Natural killer cell treated with Interleukin-12 subunit alpha and Interleukin-12 subunit beta and Interleukin-15 and Interleukin-18, amount 100 ng/mL, for 72 hours (primary cell): ENCODE measurements at places on chromosomes 2 and 18. TPM values are rescaled to one million over a fixed set of nuclear protein-coding genes. Genes with fewer than 3 reads are reported as not detected.

- no peaks in the 10 kb centered on the region for H3K36me3 ChIP-seq
- H3K27me3 ChIP-seq = peaks cover 63% of the 10 kb centered on the region
- no peak overlapping the region for H3K27ac ChIP-seq
- H3K4me1 ChIP-seq = peaks cover 8% of the 10 kb centered on the region
- no peak for DNase-seq
- no peak overlapping the region for H3K4me3 ChIP-seq
These were observed 47.0 kb downstream of the ACKR3 start for GRCh38 chr2:236616624-236617023.

GRCh38 chr18:79851950-79852349, 54.2 kb downstream of the KCNG2 start:
- no peaks in the 10 kb centered on the region for H3K4me1 ChIP-seq
- peaks cover 7% of the 10 kb centered on the region for H3K27me3 ChIP-seq
- H3K4me3 ChIP-seq = no peak overlapping the region
- no peak for DNase-seq
- no peak overlapping the region for H3K27ac ChIP-seq
- no peaks in the 10 kb centered on the region for H3K36me3 ChIP-seq

- H3K4me3 ChIP-seq = peak within 1 kb of the TSS; percentile 95
- H3K36me3 ChIP-seq = no peaks in the 10 kb centered on the region
- no peak within 1 kb of the TSS for H3K27ac ChIP-seq
- peaks cover 38% of the 10 kb centered on the region for H3K4me1 ChIP-seq
- H3K27me3 ChIP-seq = peaks cover 68% of the 10 kb centered on the region
These were observed at the start of gene TNFRSF11A for GRCh38 chr18:62324917-62325805. Gene TNFRSF11A (plus strand): TSS chr18:62325310. CDS start chr18:62325353, 43 bp downstream.

DNA sequence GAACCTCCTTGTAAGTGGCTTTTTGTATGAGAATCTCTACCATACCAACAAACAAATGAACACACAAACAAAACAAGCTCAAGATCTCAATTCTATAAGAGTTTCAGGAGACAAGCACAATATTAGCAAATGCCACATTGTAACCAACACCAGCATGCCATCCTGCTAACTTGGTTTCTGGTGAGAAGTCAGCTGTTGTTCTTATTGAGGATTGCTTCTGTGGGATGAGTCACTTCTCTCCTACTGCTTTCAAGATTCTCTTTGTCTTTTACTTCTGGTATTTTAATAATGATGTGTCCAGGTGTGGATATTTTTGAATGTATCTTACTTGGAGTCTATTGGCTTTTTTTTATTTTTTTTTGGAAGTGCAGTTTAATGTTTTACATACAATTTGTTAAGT, 131.7 kb downstream of the BCL2L11 start:
- H3K36me3 ChIP-seq = peaks cover 20% of the 10 kb centered on the region
- H3K4me1 ChIP-seq = peaks cover 16% of the 10 kb centered on the region
- no peak for DNase-seq
- no peak overlapping the region for H3K4me3 ChIP-seq
- peak overlapping the region; percentile 57 for H3K27ac ChIP-seq

- no peak overlapping the region for H3K27ac ChIP-seq
- H3K4me1 ChIP-seq = no peaks in the 10 kb centered on the region
- no peak overlapping the region for H3K4me3 ChIP-seq
- DNase-seq = no peak
- H3K36me3 ChIP-seq = peaks cover 6% of the 10 kb centered on the region
- peaks cover 3% of the 10 kb centered on the region for H3K27me3 ChIP-seq
These were observed 46.8 kb upstream of the SPOPL start for GRCh38 chr2:138454761-138455160.

GRCh38 chr18:58254873-58255511, 211.0 kb downstream of the NEDD4L start:
- H3K27ac ChIP-seq = no peak overlapping the region
- no peak overlapping the region for H3K4me3 ChIP-seq
- no peak for DNase-seq
- no peaks in the 10 kb centered on the region for H3K4me1 ChIP-seq
- no peaks in the 10 kb centered on the region for H3K27me3 ChIP-seq
- H3K36me3 ChIP-seq = no peaks in the 10 kb centered on the region

DNA sequence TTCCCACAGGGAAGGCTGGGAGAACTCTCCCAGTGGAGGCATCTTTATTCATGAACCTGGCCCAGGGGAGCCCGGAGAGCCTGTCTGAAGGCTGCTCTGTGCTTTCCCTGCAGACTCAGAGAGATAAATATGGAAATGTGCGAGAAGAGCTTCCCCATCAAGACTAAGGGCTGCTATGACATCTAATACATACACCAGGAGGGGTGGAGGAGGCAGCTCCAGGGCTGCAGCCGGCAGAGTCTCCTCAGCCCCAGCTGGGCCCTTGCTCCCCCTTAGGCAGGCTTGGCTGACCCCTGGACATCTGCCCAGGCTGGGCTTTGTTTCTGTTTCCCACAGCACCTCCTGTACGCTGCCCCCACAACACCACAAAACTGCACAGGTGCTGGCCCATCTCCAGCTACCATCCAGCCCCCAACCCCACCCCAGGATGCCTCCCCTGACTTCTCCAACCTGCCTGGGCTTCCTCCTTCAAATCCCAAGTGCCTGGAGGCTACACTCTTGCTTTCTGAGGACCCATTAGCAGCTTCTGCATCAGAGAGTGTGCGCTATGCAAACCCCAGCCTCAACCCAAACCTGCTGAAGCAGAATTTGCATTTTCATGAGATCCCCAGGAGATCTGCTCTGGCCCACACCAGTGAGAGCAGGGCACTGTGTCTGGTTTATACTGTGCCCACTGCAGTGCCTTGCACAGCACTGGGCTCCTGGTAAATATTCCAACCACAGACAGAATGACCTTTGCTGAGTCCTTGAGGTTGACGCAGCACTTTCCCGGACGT, 96.8 kb downstream of the VSNL1 start:
- no peaks in the 10 kb centered on the region for H3K4me1 ChIP-seq
- H3K4me3 ChIP-seq = no peak overlapping the region
- peaks cover 3% of the 10 kb centered on the region for H3K27me3 ChIP-seq
- DNase-seq = no peak
- no peaks in the 10 kb centered on the region for H3K36me3 ChIP-seq

DNA sequence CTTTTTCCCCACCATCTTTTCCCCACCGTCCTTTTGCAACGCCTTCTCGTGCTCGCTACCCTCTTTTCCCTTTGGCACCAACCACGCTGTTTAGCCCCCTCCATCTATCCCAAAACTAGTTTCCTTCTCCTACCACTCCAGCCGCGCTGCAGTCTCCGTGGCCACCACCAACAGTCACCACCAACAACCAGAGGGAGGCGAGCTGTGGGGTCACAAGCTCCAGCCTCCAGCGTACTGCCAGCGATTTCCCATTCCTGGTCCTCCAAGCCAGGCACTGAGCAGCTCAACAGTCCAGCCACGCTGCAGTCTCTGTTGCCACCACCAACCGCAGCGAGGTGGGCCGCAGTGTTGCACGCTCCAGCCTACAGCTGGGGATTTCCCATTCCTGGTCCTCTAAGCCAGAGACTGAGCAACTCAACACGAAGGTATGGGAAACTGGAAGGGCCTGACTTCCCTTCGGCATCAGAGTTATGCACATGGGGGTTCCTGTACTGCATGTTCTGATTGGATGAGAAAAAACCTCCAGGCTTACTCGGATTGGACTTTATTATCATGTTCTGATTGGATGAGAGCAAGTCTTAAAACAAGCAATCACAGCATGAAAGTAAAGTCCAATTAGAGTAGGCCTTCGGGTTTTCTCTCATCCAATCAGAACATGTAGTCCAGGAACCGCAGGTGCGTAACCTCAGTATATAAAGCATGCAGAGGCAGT, 42.3 kb upstream of the IMP4 start:
- H3K36me3 ChIP-seq = no peaks in the 10 kb centered on the region
- H3K27ac ChIP-seq = no peak overlapping the region
- H3K4me3 ChIP-seq = no peak overlapping the region
- no peaks in the 10 kb centered on the region for H3K4me1 ChIP-seq

GRCh38 chr2:23498943-23499342, 114.0 kb downstream of the KLHL29 start:
- DNase-seq = no peak
- no peak overlapping the region for H3K27ac ChIP-seq
- H3K4me3 ChIP-seq = no peak overlapping the region
- peaks cover 26% of the 10 kb centered on the region for H3K27me3 ChIP-seq
- peaks cover 8% of the 10 kb centered on the region for H3K4me1 ChIP-seq
- H3K36me3 ChIP-seq = no peaks in the 10 kb centered on the region

DNA sequence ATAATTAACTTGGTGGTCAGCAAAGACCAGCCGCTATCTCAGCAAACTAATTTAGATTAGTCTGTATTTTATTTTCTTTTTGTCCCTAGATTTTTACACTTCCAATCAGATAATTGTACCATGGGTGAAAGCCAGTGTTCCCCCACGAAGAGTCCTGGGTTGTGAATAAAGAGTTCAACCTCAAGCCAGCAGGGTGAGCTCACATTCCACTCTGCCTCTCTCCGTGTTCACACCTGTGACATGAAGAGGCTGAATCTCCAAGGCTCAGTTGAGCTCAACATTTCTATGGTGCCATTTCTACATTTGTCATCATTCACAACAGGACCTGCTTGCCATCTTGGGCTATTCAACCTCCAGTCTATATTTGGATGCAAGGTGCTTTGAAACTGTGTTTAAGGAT, 771.5 kb downstream of the GALR1 start:
- no peaks in the 10 kb centered on the region for H3K36me3 ChIP-seq
- no peak overlapping the region for H3K27ac ChIP-seq
- H3K4me1 ChIP-seq = no peaks in the 10 kb centered on the region
- H3K4me3 ChIP-seq = no peak overlapping the region
- no peak for DNase-seq

DNA sequence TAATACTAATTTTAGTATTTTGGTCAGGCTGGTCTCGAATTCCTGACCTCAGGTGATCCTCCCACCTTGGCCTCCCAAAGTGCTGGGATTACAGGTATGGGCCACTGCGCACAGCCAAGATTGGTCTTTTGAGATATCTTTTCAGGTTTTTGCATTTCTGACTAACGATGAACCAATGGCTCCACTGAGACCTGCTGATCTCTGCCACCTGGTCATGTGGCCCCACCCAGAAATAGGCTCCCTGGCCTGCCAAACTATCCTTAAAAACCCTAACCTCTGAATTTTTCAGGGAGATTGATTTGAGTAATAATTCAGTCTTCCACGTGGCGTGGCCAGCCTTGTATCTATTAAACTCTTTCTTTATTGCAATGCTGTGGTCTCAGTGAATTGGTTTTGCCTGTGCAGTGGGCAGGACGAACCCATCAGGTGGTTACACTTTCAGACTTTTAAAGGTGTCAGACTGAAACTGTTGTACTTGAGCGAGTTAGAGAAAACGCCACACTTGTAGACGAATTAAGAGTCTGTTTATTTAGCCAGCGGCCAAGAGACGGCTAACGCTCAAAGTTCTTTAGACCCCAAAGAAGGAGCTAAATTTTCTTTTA, 85.8 kb upstream of the MSH6 start:
- H3K4me3 ChIP-seq = no peak overlapping the region
- H3K4me1 ChIP-seq = no peaks in the 10 kb centered on the region
- H3K27ac ChIP-seq = no peak overlapping the region
- H3K36me3 ChIP-seq = no peaks in the 10 kb centered on the region
- peaks cover 6% of the 10 kb centered on the region for H3K27me3 ChIP-seq

DNA sequence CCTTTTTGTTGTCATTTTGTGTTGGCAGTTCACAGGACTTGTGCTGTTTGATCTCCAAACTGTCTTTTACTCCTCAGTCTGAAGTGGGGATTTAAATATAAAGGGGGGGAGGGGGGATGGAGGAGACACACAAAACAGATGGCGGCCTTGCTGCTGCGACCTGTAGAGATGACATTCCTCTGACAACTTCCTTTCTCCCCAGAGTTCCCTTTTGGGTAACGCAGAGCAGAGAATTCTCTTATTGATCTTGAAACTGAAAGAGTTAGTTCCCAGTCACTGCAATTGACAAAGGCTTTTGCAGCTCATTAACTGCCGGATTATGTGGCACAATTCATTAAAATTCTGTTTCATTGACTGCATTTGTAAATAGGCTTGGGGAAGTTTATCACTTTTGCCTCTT, 279.3 kb downstream of the TSN start:
- no peak for DNase-seq
- H3K4me3 ChIP-seq = no peak overlapping the region
- H3K4me1 ChIP-seq = peaks cover 8% of the 10 kb centered on the region

- H3K4me1 ChIP-seq = peaks cover 20% of the 10 kb centered on the region
- no peaks in the 10 kb centered on the region for H3K36me3 ChIP-seq
- no peaks in the 10 kb centered on the region for H3K27me3 ChIP-seq
- DNase-seq = no peak
- H3K4me3 ChIP-seq = no peak overlapping the region
These were observed 41.7 kb downstream of the HPCAL1 start for GRCh38 chr2:10344105-10345066.

DNA sequence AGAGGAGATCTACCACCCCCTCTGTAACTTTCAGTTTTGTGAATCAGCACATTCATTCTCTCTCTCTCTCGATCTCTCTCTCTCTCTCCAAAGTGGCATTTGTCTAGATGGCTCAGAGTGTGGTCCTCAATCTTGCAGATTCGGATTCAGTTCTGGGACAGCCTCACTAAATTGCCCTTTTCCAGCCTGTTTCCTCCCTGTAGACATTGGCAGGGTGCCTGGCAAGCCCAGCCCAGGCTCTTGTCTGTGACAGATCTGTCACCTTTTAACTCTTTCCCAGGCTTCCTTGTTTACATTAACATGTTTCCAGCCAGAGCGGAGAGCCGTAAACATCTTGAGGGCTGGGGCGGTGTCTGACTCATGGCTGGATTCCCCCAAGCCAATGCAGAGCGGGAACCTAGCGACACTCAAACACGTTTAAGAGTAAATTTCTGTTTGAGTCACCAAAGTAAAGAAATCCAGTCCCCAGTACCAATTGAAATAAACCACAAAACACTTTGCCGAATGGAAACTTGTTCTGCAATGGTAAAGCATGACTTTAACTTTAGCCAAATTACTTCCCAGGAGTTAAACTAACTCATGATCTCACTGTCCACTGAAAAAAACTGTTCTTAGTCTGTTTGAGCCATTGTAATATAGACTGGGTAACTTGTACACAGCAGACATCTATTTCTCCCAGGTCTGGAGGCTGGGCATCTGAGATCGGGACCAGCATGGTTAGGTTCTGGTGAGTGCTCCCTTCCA, 6.6 kb upstream of the CYP27C1 start:
- peaks cover 5% of the 10 kb centered on the region for H3K36me3 ChIP-seq
- peak overlapping the region; percentile 13 for H3K27ac ChIP-seq
- H3K4me3 ChIP-seq = peak overlapping the region; percentile 71
- no peak for DNase-seq
- peaks cover 4% of the 10 kb centered on the region for H3K4me1 ChIP-seq

Gene CGREF1
- total RNA-seq = 0.36 TPM

Gene IL36G
- total RNA-seq = not detected

Gene TSHZ1
- 19.8 TPM for total RNA-seq
